ENCODE measurements at places on chromosomes 2 and 18. TPM values are rescaled to one million over a fixed set of nuclear protein-coding genes. Genes with fewer than 3 reads are reported as not detected.

DNA sequence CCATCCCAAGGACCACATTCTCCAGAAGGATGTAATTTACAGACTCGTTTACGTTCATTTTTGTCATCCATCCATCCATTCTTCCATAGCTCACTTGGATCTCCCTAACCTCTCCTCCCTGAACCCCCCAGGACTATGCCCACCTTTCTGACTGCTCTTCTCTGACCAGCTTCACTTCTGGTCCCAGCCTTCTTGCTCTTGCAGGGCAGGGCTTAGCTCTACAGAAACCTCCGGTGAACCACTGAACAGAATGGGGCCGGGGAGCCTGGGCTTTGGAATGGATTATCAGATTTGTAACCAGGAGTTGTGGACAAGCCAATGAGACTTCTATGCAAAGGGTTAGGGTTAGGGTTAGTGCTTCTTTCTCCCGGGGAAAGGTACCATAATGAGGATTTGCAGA is 95.0 kb downstream of the TGFA start:
- no peak for DNase-seq

- no peak for DNase-seq
These were observed 42.4 kb upstream of the DDX18 start for GRCh38 chr2:117771969-117772630.

GRCh38 chr2:238046725-238047270 is 14.0 kb upstream of the SCLY start:
- no peak for DNase-seq

The IL36G gene
- total RNA-seq, result not detected

Measured in left ventricle myocardium superior (tissue), 1 donor.